ENCODE measurements at places on chromosomes 12 and 14. TPM values are rescaled to one million over a fixed set of nuclear protein-coding genes. Genes with fewer than 3 reads are reported as not detected.

SDSL gene
- 116 TPM for polyA plus RNA-seq

SSTR1 gene
- 1.3 TPM for polyA plus RNA-seq

NKX2-1 gene
- polyA plus RNA-seq, result not detected

TAS2R30 gene
- polyA plus RNA-seq, result not detected

PRH2 gene
- polyA plus RNA-seq, result not detected

POLE2 gene
- polyA plus RNA-seq, result 0.58 TPM

Measured in kidney (tissue), 22 donors.